Thyroid gland (tissue), 4 donors: ENCODE measurements at places on chromosomes 7 and 10. TPM values are rescaled to one million over a fixed set of nuclear protein-coding genes. Genes with fewer than 3 reads are reported as not detected.

DNA sequence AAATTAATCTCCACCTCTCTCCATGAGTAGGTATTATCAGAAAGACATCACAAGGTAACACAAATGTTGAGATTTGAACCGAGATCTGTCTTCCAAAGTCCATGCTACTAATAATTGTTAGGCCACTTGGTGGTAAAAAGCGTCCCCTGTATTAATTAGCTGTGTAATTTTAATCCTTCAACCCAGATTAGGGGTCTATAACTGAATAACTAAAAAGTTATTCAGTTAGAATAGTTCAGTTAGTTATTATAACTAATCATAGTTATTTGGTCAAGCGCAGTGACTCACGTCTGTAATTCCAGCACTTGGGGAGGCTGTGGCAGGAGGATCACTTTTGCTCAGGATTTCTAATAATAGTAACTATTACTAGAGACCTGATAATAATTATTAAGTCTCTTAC is 5.6 kb downstream of the PDSS1 start:
- H3K27ac ChIP-seq, result no peak overlapping the region
- peaks cover 4% of the 10 kb centered on the region for H3K4me1 ChIP-seq
- no peak overlapping the region for H3K4me3 ChIP-seq
- no peaks in the 10 kb centered on the region for H3K36me3 ChIP-seq
- H3K27me3 ChIP-seq, result no peaks in the 10 kb centered on the region
- no peak for DNase-seq

- H3K4me3 ChIP-seq, result no peak overlapping the region
- H3K36me3 ChIP-seq, result no peaks in the 10 kb centered on the region
- DNase-seq, result no peak
- H3K4me1 ChIP-seq, result no peaks in the 10 kb centered on the region
- no peak overlapping the region for H3K27ac ChIP-seq
Observed at GRCh38 chr10:58066979-58067378, 200.7 kb downstream of the IPMK start.

GRCh38 chr10:69573056-69573806 is at the start of gene NEUROG3:
Gene NEUROG3, minus strand, starts transcription at chr10:69573422. Its CDS starts 379 bp downstream, at chr10:69573043.
- DNase-seq, result no peak
- no peaks in the 10 kb centered on the region for H3K4me1 ChIP-seq
- no peak within 1 kb of the TSS for H3K4me3 ChIP-seq
- no peaks in the 10 kb centered on the region for H3K36me3 ChIP-seq
- H3K27ac ChIP-seq, result no peak within 1 kb of the TSS

GRCh38 chr10:126846469-126846868 is 58.8 kb upstream of the DOCK1 start:
- no peak overlapping the region for H3K27ac ChIP-seq
- DNase-seq, result no peak

Gene DNAH11
- 29.9 TPM for total RNA-seq

DNA sequence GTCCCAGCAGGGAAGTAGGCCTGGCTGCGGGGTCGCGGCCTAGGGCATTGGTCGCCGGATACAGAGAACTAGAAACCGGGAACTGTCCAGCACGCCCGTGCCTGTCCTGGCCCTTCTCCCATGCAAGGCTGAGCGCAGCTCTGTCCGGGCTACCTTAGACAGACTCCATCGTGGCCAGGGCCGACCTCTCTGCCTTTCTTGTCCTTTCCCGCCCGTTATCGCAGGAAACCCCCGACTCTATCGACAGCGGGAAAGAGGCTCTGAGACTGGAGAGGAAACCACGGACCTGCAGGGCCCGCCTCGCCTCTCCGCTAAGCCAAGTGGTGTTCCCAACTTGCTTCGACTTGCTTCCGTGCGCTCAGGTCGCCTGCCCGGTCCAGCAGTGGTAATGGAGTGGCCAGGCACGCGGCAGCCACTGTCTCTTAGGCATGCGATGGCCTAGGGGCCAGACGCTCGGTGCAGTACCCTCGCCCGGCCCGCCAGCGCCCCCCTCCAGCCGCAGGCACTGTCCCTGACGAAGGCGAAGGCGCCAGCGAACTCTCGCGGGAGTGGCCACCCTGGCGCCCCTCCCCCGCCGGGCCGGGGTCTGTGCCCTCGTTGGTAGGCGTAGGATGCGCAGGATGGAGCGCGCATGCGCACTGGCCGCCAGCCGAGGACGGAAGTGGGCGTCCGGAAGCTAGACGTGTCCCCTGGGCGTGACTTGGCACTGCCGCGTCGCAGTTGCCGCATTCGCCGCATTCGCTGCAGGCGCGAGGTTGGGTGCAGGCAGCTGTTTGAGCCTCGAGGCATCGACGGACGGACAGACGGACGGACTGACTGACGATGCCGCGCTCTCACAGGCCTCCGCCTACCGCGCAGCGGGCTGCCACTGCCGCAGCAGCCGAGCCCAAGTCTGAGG is 54.4 kb downstream of the MCMBP start:
- no peaks in the 10 kb centered on the region for H3K4me1 ChIP-seq
- no peaks in the 10 kb centered on the region for H3K27me3 ChIP-seq
- no peaks in the 10 kb centered on the region for H3K36me3 ChIP-seq
- peak; percentile 71 for DNase-seq

GRCh38 chr7:130362251-130362816 is 17.7 kb downstream of the CPA5 start:
- H3K36me3 ChIP-seq, result no peaks in the 10 kb centered on the region
- no peak overlapping the region for H3K4me3 ChIP-seq
- no peak for DNase-seq
- H3K4me1 ChIP-seq, result peaks cover 9% of the 10 kb centered on the region
- H3K27ac ChIP-seq, result no peak overlapping the region

GRCh38 chr7:66255534-66256100 is 50.5 kb downstream of the TPST1 start:
- peaks cover 11% of the 10 kb centered on the region for H3K4me1 ChIP-seq
- H3K27ac ChIP-seq, result no peak overlapping the region
- DNase-seq, result no peak
- H3K27me3 ChIP-seq, result no peaks in the 10 kb centered on the region
- no peak overlapping the region for H3K4me3 ChIP-seq

Gene C10orf67
- 0.54 TPM for total RNA-seq

Gene ABCA13
- total RNA-seq, result 10.6 TPM

DNA sequence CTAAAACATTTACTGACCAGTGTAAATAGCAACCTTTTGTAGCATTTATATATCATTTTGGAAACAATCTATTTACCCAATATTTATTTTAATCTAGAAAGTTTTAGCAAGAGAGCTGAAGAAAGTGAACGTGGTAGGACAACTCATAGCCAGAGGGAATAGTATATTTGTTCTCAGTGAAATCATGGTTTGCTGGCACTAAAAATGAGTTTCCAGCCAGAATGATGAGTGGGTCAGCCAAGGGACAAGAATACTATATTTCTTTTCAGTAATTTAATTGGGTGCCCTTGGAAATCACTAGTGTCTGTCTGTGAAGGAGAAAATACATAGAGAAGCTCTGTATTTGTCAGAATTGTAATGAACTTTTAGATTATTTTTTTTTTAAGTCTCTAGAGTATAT is 74.9 kb downstream of the MINPP1 start:
- no peaks in the 10 kb centered on the region for H3K36me3 ChIP-seq
- no peak overlapping the region for H3K4me3 ChIP-seq
- no peak overlapping the region for H3K27ac ChIP-seq
- DNase-seq, result no peak

Gene NRAP
- total RNA-seq, result not detected

DNA sequence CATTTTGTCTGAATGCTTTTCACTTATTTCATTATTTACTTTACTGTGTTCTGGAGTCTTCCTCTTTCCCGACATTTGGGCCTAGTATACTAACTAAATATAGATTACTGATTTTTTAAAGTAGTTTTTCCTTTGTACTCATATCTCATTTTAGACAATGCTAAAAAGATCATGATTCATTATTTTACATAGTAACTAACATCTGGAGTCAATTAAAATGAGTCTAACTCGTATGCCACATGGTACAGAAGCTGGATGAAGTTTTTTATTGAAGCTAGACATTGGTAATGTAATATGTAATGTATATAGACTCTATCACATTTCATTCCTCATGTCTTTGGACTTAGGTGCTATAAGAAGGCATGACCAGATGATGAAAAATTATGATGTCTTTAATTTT is 156.3 kb upstream of the HGF start:
- H3K27me3 ChIP-seq, result no peaks in the 10 kb centered on the region
- H3K36me3 ChIP-seq, result no peaks in the 10 kb centered on the region
- no peak overlapping the region for H3K27ac ChIP-seq
- no peaks in the 10 kb centered on the region for H3K4me1 ChIP-seq

GRCh38 chr10:98632456-98633150 is 185.9 kb upstream of the HPS1 start:
- DNase-seq, result no peak
- H3K27me3 ChIP-seq, result no peaks in the 10 kb centered on the region
- H3K36me3 ChIP-seq, result no peaks in the 10 kb centered on the region

GRCh38 chr7:139659922-139660316 is 117.9 kb downstream of the HIPK2 start:
- H3K36me3 ChIP-seq, result no peaks in the 10 kb centered on the region
- H3K27me3 ChIP-seq, result no peaks in the 10 kb centered on the region
- H3K27ac ChIP-seq, result peak overlapping the region; percentile 71
- H3K4me3 ChIP-seq, result no peak overlapping the region
- no peak for DNase-seq

DNA sequence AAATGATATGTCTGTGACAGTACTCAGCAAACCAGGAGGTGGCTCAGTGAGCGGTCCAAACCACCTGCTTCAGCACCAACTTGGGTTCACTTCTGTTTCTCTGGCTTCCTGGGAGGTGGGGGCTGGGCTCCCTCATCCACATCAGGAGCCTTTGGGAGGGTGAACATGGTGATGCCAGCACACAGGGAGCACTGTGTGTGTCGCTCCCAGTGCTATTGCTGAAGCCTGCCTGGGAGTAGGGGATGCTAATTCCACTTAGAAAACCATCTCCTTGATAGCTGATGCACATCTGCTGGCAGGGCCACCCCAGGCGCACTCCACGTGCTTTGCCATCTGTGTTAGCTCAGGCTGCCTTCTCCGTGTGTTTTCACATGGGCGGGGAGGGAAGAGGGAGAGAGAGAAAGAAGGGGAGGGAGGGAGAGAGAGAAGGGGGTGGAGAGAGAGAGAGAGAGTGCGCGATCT is 58.0 kb downstream of the RAMP3 start:
- no peak overlapping the region for H3K27ac ChIP-seq
- H3K4me1 ChIP-seq, result no peaks in the 10 kb centered on the region
- DNase-seq, result no peak
- no peaks in the 10 kb centered on the region for H3K27me3 ChIP-seq
- H3K4me3 ChIP-seq, result no peak overlapping the region
- no peaks in the 10 kb centered on the region for H3K36me3 ChIP-seq

Gene CRYGN
- total RNA-seq, result 16.4 TPM

DNA sequence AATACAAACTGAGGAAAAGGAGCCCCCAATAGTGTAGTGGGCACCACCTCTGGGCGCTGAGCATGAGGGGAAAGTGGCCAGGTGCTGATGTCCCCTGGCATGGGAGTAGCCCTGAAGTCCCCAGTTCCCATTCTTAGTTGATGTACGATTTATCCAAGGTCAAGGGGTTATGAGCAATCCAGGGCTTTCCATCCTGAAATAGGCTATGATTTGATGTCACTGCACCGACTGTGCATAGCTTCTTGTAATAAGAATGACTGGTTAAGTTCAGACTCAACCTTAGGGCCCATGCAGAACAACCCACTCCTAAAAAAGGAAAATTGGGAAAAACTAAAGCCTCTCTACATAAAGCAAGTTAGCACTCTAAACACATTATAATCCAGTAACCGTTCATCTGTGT is 4.4 kb downstream of the FRAT1 start:
- H3K4me1 ChIP-seq, result peaks cover 15% of the 10 kb centered on the region
- H3K27me3 ChIP-seq, result no peaks in the 10 kb centered on the region
- no peak overlapping the region for H3K27ac ChIP-seq
- no peak for DNase-seq
- H3K36me3 ChIP-seq, result no peaks in the 10 kb centered on the region

Gene ASAH2
- 0.63 TPM for total RNA-seq

GRCh38 chr10:90461437-90462155 is 396.2 kb downstream of the HTR7 start:
- no peak overlapping the region for H3K4me3 ChIP-seq
- H3K27me3 ChIP-seq, result no peaks in the 10 kb centered on the region
- H3K4me1 ChIP-seq, result no peaks in the 10 kb centered on the region
- no peak for DNase-seq
- no peaks in the 10 kb centered on the region for H3K36me3 ChIP-seq
